ENCODE measurements at places on chromosomes 1 and 21. TPM values are rescaled to one million over a fixed set of nuclear protein-coding genes. Genes with fewer than 3 reads are reported as not detected.

Gene PRR9
- total RNA-seq: not detected

Gene RAP1GAP
- total RNA-seq: 0.89 TPM

Gene CHD5
- 0.18 TPM for total RNA-seq

Gene PTCH2
- total RNA-seq: 0.05 TPM

Gene CD244
- not detected for total RNA-seq

Gene CCDC181
- 0.59 TPM for total RNA-seq

Gene LCE1C
- total RNA-seq: not detected

Gene NEXN
- total RNA-seq: 19.3 TPM

Gene CELA3A
- not detected for total RNA-seq

Gene PADI4
- total RNA-seq: not detected

Gene HAO2
- total RNA-seq: not detected

Gene LRRN2
- total RNA-seq: not detected

Gene AADACL4
- total RNA-seq: not detected

Gene DISP3
- total RNA-seq: under 0.01 TPM

Gene ELAVL4
- not detected for total RNA-seq

Gene FCRL1
- not detected for total RNA-seq

Gene DISC1
- total RNA-seq: 5.3 TPM

Gene C8A
- under 0.01 TPM for total RNA-seq

Gene MRAP
- not detected for total RNA-seq

Gene MPL
- not detected for total RNA-seq

Gene S100A5
- not detected for total RNA-seq

Gene PGLYRP3
- total RNA-seq: not detected

Gene CHI3L2
- 0.89 TPM for total RNA-seq

Gene KCNE2
- total RNA-seq: not detected

Gene NES
- total RNA-seq: 21.8 TPM

Gene LCE1A
- not detected for total RNA-seq

Gene PEA15
- total RNA-seq: 168 TPM

Gene PROK1
- not detected for total RNA-seq

Gene GLIS1
- 2.7 TPM for total RNA-seq

Gene WNT4
- 0.59 TPM for total RNA-seq

Gene OPRD1
- not detected for total RNA-seq

Gene UMODL1
- total RNA-seq: not detected

Gene PLD5
- total RNA-seq: 0.59 TPM
